ENCODE measurements at places on chromosomes 5 and 9.

DNA sequence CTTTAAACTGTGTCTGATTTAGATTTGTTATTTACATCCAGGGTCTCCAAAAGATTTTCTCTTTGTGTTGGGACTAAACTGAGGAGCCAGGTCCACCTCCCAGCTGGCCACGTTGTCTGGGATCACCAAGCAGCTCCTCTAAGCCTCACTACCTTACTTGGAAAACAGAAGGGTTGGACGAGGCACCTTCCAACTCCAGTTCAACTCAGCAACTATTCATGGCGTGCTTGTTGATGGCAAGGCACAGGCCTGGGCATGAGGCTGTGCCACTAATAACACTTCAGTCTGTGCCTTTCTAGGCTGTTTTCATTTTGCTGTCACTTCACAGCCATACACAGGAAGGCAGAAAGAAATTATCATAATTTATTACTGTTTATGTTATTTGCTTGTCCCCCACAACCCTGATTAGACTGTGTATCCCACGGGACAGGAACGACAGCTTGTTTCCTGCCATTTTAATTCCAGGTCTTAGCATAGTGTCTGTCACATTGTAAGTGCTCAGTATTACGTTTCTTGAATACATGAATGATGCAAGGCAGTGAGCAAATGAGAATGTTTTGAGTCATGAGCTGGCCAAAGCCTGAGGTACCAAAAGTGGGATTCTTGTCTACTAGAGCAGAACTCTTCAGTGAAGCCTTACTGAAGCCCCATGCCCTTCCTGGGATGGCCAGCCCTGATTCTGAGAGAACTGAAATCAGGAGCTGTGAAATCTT lies 125.8 kb downstream of the GALNT10 start:
- no peak for DNase-seq

DNA sequence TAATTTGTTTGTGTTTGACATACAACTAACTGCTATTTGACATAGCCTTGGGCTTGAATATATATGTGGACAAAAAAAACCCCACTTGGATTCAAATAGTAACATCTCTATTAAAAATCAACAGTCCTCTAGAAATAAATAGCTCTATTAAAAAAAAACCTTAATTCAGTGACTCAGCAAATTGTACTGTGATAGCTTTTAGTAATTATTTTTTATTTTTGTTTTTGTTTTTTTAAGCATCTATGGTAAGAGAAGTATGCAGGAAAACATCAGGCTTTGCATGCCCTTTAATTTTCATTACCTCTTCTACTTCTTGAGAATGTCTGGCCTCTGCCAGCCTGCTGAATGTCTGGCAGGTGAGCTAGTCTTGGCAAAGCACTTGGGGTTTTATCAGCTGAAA lies 300.7 kb downstream of the NPR3 start:
- no peak for DNase-seq

DNA sequence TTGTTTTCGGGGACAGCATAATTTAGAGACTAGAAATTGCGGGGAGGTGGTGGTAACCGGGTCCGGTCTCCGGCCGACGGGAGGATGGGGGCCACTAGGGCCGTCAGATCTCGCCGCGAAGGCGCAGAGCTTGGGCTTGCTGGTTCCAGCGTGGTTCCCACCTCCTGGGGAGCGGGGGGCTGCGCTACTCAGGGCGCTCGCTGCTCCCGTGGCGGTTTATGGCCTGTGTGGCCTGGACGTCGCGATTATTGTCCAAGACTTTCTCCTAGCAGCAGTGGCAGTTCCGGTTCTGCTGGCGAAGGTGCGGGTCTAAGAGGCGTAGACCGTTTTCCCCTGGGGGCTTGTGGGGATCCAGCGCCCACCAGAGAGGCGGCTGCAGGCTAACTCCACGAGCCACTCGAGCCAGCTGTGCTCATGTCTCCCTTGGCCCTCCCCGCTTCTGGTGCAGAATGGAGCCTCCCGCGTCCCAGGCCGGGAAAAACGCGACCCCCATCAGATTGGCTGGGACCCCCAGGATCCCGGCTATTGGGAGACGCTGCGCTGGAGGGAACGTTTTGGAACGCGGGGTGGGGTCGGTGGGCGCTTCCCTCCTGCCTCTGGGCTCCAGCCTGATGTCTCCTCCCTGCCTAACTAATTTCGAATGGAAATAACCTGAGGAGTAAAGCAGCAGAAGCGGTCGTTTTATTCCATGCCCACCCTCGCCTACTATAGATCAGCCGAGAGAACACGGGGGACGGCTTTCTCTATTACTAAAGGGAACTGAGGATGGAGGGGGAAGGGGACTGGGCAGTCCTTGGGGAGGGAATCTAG lies 87.1 kb downstream of the ENTREP1 start:
- DNase-seq = no peak

DNA sequence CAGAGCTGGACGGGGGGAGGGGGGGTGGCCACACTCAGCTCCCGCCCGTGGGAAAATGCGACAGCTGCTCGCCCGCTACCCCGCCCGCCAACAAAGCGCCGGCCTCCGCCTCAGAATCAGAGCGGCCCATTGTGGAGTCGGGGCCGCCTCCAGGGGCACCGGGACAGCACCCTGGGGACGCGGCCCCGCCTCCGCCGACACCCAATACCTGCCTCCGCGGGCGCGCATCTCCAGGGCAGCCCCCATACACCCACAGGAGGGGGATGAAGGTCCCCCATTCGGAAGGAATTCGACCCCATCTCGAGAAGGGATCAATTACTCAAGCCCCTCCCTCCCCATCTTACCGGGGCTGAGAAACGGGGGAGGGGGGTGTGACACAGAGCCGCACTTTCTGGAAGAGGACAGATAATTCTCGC lies 1.3 kb downstream of the NOTCH1 start:
- peak; percentile 81 for DNase-seq

- no peak for DNase-seq
These were observed 45.0 kb downstream of the SARDH start for GRCh38 chr9:133693116-133693515.

DNA sequence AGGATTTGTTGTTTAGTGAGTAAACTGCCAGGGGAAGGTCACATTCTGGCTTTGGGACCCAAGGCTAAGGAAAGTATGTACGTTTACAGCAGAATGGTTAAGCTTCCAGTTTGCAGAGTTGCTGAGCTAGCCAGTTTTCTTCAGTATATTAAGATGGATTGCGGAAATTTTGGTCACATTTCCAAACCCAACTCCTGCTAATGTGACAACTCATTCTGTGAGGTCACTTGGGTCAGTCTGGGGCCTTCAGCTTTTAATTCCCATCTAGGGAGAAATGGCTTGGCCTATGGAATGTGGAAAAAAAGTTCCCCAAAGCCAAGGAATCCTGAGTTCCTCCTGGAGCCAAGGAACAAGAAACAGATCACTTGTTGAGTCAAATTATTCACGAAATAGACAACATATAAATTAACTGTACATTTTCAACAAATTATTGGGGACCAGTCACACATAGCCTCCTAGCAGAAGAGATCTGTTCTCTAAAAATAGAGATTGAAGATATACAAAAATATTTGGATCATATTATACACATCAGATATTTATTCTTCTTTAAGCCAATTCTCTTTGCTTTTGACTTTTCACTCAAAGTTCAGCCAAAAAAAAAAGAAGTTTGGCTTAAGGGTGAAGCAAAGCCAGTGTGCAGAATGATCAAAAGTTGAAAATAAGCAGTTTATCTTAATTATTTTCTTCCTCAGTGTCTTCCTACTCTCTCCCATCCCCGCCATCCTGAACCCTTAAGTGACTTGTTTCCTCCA lies 8.8 kb downstream of the KCNV2 start:
- no peak for DNase-seq

DNA sequence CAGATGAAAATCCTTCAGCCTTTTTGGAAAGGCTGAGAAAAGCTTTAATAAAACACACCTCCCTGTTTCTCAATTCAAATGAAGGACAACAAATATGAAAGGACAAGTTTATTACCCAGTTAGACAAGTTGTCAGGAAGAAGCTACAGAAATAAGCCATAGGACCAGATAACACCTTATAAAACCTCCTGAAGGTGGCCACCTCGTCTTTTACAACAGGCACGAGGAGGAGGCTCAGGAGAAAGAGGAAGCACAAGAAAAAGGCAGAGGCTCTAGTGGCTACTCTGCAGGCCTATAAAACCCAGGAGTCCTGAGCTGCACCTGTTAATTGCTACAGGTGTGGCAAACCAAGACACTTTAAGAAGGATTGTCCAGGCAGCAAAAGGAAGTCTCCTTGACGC lies 352.1 kb upstream of the CDH18 start:
- no peak for DNase-seq

DNA sequence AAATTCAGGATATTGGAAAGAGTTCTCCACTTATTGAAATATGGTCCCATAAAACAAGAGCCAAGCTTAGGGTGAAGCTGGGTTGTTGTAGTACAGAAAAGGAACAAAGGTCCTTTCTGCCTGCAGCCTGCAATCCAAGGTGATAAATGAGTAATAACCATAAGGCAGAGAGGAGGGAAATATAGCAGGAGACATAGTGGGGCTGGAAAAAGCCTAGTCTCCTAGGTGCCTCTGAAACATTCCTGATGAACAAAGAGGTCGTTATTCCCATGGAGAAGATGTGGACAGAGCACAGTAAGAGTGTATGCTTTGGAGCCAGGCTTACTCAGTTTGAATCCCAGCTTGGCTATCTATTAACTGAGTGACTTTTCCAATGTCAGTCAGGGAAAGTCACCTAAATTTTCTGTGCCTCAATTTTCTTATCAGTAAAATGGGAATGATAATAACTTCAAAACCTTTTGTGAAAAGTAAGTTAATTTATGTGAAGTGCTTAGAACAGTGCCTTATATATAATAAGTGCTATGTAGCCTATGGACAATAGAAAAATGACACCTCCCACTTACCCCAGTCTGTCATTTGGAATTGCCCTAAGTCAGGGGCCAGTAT lies 110.8 kb upstream of the GRIN3A start:
- DNase-seq = peak; percentile 26

DNA sequence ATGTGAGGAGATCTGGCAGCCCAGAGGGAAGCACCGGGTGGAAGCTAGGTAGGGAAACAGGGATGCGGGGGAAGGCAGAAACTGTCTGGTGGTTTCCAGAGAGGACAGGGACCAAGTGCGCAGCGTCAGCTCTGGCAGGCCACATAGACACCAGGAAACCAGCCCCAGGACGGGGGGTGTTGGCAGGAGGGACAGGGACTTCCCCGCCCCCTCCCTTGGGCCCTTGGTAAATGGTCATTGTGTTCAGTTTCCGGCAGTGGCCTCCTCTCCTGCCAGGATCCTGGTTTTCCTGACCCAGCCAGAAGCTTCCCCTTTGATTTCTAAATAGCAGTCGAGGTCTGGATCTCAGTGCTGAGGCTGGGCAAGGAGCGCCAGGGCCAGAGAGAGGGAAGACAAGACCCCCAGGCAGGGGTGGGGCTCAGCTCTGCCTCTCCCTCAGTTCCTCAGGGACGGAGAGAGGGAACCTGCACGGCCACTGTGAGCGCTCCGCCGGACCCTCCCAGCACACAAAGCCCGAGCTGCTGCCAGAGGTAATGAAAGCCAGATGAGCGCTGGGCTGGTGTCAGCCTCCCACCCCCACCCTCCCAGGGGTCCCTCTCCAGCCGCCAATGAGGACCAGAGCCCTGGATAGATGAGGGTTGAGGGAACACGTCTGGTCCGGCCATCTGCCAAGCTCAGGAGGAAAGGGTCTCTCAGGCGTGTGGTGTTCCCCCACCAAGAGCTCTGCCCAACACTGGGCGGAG lies 1.8 kb downstream of the RALGDS start:
- DNase-seq = no peak

GRCh38 chr5:117681431-117682254 lies 1107.0 kb upstream of the SEMA6A start:
- no peak for DNase-seq

DNA sequence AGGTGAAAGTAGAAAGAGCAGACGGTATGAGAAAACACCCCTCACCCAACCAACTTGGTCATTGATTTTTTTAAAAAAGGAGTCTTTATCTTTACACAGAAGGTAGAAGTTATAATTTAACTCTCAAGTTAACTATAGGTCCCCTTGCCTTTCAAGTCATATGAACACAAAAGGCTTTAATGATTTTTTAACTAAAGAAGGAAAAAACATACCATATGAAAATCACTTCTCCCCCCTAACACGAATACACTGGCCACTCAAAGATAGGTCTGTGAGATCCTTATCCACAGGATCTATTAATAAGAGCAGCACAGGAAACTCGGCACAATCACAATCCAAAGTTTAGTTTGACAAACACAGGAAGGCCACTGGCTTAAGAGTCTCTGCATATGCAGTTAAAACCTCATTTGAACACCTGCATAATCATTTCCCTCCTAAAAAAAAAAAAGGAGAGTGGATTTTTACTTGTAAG lies 138.0 kb downstream of the ENC1 start:
- DNase-seq = no peak

DNA sequence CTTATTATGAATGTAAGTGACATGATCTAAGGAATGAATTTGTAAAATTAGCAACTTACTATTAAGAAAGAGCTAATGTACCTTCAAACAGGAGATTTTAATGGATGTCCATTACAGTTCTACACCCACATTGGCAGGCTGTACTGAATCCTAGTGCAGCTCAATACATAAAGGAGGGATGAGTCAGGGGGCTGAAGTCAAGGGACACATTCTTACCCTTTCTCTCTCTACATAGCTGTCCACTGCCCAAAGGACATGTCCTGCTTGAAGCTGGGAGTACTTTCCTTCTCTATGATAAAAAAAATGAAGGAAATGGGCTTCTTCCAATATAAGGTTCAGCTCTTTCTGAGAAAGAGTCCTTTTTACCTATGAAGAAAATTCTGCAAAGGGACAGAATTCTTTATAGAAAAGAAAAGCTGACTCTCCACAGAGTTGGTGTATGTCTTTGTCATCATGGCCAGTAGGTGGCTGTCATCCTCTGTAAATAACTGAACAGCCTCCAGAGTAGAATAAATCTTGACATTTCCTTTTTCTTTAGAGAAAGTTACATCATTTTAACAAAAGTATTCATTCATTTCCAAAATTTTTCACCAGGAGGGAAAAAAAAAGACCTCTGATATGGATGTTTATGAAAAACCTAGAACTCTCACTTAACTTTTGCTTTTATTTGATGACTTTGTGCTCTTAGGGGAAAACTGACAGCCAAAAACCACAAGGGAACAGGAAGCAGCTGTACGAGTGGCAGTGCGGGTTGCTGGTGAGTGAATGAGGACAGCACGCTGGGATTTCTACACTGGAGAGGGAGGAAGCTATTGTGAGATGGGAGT lies 13.1 kb upstream of the IFNA14 start:
- DNase-seq = no peak

DNA sequence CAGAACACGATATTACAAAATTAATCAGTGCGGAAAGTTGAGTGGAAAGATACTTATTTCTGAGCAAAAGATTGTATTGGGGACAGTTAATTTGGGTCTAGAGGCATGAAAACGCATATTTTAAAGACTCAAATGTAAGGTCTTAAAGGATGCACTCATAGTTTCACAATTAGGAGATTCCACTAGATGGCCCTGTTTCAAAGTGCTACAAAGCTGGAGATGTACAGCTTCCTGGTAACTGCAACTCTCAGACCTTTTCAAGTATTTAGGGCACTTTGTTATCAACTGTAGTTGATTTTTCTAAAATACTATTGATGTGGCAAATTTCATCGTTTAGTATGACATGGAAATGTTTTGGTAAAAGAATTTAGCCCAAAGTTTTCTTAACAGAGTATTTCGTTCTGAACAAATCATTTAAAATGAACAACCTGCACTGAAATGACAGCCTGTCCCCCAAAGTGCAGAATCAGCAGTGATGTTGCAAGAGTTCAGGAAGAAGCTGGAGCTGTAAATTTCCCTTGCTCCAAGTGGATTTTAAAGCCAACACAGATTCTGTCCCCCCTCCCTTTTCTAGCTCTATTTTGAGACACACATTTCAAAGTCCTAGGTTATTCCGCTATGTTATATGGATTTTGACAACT lies 16.2 kb upstream of the NDUFB6 start:
- DNase-seq = no peak

Measured in transverse colon (tissue), 4 donors.